ENCODE measurements at places on chromosomes 1 and 21. TPM values are rescaled to one million over a fixed set of nuclear protein-coding genes. Genes with fewer than 3 reads are reported as not detected.

Gene USP24
- total RNA-seq = 98.7 TPM

Gene CAMK2N1
- 1.3 TPM for total RNA-seq

Gene TMCC2
- 4.8 TPM for total RNA-seq

Gene SH2D1B
- total RNA-seq = 2.8 TPM

Gene C8B
- not detected for total RNA-seq

Gene CA14
- 0.31 TPM for total RNA-seq

Gene C1orf53
- total RNA-seq = 4.8 TPM

Gene P3R3URF
- not detected for total RNA-seq

Gene S100A11
- total RNA-seq = 44.9 TPM

Gene NASP
- total RNA-seq = 25.5 TPM

Gene AKR1A1
- 35.2 TPM for total RNA-seq

Gene DESI2
- 33.0 TPM for total RNA-seq

Gene LIPI
- total RNA-seq = not detected

Measured in gastrocnemius medialis (tissue), 4 donors.